BE2C (cell line): ENCODE measurements at places on chromosomes 13 and 19.

- no peak for DNase-seq
Observed at GRCh38 chr13:24605923-24606372, 74.3 kb upstream of the ATP12A start.

- DNase-seq = no peak
Observed at GRCh38 chr13:44932171-44932849, 57.0 kb downstream of the NUFIP1 start.

- no peak for DNase-seq
Observed at GRCh38 chr19:45716359-45717130, 14.2 kb downstream of the FBXO46 start.

- no peak for DNase-seq
Observed at GRCh38 chr13:101626925-101627555, 174.6 kb downstream of the ITGBL1 start.

- DNase-seq = no peak
Observed at GRCh38 chr19:1616875-1617274, 11.6 kb upstream of the UQCR11 start.

GRCh38 chr13:99033814-99034213 lies 56.0 kb upstream of the DOCK9 start:
- no peak for DNase-seq

DNA sequence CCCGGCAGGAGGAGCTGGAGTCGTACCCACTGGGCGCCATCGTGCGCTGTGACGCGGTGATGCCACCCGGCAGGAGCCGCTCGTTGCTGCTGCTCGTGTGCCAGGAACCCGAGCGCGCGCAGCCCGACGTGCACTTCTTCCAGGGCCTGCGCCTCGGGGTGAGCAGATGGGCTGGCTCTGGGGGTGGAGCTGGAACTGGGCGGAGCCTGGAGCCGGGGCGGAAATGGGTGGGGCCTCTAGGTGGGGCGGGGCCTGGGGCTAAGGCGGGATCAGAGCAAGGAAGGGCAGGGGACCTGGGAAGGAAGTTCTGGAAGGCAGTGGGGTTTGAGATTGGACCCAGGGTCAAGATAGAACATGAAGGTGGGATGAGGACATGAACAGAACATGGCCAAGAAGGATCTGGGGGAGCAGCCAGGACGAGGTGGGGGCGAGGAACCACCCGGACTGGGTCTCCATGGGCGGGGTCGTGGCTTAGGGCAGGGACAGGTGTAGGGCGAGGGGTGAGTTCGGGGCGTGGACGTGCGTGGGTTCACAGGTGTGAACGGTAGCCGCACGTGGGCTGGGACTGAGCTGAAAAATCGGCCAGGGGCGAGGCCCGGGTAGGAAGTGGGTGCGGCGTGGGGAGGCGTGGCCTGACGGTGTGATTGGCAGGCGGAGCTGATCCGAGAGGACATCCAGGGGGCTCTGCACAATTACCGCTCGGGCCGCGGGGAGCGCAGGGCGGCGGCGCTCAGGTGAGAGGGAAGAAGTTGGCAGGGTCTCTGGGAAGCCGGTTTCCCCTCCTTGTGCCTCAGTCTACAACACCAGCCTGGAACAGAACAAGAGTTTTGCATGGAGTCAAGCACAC lies 4.7 kb downstream of the EPS8L1 start:
- peak; percentile 93 for DNase-seq

- no peak for DNase-seq
Observed at GRCh38 chr19:7516333-7516732, 430 bp downstream of the ZNF358 start.

- DNase-seq = no peak
Observed at GRCh38 chr13:75139291-75139690, 342.7 kb downstream of the TBC1D4 start.

- DNase-seq = no peak
Observed at GRCh38 chr19:1379126-1379905, 4.4 kb upstream of the NDUFS7 start.

DNA sequence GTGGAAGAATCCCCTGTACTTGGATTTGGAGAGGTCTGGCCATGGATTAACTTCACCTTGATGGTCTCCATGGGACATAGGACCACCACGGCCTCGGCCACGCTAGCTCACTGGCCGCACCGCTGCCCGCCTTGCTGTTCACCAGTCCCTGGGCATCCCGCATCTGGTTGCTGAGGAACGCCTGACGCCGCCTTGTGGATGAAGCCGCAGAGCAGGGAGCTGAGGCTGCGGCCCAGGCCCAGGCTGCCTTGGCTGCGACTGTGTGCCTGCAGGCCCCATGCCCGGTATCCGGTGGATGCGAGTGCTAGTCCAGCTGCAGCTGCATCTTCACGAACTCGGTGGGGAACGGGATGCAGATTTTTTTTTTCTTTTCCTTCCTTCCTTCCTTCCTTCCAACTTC lies 1407.1 kb downstream of the UQCRFS1 start:
- no peak for DNase-seq

- DNase-seq = no peak
Observed at GRCh38 chr13:71597150-71597549, 269.9 kb downstream of the DACH1 start.

DNA sequence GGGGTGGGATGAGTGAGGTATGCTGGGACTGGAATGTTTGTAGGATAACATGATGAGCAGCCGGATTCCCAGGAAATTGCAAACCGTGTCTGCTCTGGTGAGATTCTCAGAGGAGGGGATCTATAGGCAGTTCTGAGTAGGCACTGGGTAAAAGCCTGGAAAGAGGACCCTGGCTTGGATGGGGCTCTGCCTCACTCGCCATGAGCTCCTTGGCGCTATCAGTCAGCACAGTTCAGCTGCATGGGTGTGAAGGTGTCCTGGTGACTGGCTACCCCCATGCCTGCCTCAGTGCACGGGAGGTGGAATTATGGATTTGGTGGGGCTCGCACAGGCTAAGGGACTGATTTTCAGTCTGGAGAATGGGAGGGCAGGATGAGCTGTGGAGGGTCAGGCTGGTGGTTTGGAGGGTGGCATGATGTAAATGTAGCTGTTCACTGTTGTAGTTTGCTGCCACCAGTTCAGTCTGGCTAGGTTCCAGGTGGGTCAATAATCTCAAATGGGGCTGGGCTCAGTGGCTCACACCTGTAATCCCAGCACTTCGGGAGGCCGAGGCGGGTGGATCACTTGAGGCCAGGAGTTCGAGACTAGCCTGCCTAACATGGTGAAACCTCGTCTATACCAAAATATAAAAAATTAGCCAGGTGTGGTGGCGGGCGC lies 9.2 kb upstream of the ZNF627 start:
- DNase-seq = no peak

DNA sequence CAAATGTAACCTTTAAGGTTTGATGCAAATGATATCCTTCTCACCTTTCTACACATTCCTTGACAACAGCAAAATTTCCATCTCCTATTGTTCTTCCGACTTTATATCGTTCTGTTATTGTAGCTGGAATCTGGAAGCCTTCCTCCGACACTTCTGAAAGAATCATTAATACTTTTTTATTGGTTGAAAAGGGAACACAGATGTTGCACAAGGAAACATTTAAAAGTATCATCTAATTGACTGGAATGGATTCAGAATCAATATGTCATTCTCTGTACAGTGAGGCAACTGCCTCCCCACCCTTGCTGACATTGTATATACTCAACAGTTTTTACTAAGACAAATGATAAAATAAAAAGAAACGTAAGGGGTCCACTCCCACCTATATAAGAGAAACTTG lies 295.2 kb downstream of the DCLK1 start:
- no peak for DNase-seq

DNA sequence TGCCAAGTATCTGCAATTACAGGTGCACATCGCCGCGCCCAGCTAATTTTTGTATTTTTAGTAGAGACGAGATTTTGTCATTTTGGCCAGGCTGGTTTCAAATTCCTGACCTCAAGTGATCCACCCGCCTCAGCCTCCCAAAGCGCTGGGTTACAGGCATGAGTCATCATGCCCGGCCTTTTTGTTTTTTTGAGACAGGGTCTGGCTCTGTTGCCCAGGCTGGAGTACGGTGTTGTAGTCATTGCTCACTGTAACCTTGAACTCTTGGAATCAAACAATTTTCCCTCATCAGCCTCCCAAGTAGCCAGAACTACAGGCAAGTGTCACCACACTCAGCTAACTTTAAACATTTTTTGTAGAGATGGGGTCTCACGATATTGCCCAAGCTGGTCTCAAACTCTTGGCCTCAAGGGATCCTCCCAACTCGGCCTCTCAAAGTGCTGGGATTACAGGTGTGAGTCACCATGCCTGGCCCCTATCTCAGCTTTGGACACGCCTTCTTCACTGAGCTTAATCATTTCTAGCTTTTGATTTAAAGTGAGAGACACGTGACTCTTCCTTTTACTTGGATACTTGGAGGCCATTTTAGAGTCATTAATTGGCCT lies 4.0 kb upstream of the IRGC start:
- DNase-seq = no peak

GRCh38 chr19:39595950-39596349 lies 6.4 kb upstream of the LGALS13 start:
- DNase-seq = no peak

DNA sequence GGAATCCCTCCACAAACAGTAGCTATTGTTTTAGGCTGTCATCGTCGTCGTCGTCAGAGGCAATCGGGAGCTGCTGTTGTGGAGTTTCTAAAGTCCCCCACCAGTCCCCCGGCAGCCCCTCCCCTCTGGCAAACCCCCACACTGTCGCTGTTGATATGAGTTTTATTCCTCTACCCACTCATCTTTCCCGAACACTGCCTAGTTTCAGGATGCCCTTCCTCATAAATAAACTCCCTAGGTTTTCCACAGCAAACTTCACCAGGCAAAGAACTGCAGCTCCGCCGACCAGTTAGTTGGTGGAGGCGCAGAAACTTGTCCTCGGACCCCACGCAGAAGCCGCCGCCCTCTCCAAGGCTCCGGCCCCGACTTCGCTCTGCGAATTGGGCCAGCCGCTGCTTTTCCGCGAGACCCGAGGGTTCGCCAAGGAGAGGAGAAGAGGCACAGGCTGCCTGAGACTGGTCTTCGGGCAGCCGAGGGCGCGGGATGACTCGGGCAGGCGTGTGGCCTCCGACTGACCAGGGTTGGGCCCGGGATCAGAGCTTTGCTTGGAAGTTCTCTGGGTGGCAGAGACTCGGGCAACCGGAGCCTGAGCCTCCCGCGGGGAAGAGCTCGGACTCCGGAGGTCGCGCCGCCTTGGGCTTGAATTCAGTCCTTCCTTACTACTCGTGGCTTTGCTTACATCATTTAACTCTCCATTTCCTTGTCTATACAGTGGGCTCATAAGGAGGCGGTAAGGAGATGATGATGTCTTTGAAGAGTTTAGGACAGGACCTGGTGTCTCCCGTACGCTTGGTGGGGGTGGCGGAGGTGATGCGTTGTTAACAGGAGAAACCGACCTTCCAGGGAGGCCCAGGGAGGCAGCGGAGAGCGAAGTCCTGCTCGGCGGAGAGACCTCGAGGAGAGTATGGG lies 7.9 kb downstream of the PDX1 start:
- no peak for DNase-seq

- no peak for DNase-seq
Observed at GRCh38 chr13:46983881-46984280, 87.0 kb upstream of the HTR2A start.

GRCh38 chr19:5142725-5143097 lies 173.8 kb downstream of the KDM4B start:
- DNase-seq = no peak

GRCh38 chr13:51280379-51280940 lies 58.3 kb downstream of the FAM124A start:
- DNase-seq = no peak

DNA sequence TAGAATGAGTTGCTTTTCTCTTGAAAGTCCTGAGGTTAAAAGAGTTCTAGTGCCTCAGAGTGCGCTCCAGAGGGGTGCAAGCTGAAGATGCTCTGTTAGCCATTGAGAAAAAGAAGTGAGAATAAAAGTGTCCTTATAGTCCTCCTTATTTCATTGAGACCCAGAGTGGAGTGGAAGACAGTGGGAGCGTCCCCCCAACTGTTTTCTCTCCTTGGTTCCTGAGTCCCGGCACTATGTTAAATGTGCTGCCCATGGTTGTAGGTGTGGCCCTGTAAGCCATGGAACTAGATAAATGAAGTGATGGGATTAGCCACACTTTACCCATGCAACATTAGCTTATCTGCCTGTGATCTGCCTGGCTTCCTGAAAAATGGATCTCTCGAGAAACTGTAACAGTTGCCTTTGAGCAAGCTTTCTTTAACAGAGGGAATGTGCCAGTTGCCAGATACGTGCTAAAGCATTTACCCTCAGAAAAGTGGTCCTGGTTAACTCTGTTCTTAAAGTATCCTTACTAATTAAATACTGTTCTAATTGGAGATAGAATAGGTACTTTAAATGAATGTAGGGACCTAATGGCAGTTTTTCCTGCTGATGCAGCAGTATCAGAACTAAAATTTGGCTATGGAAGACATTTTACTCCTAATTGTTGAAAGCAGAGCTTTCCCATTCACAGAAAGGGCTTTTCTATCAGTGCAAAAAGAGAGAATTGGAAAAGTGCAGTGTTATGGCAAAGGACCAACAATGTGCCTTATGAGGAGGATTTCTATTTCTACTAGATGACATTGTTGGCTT lies 21.4 kb upstream of the PSG9 start:
- DNase-seq = no peak

DNA sequence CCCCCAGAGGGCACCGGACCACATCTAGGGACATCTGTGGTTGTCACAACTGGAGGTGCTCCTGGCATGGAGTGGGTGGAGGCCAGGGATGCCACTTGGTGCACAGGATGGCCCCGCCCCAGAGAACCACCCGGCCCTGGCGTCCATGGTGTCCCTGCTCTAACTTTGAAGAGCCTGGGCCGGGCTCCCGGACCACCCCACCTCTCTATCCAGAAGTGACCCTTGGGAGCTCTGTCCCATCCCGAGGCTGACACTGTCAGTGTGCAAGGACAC lies 22.9 kb upstream of the MYDGF start:
- DNase-seq = no peak
